ENCODE measurements at places on chromosomes 1 and 21.

- no peak for DNase-seq
These were observed 834.0 kb downstream of the USP25 start for GRCh38 chr21:16563795-16564194.

- DNase-seq: no peak
These were observed 32.0 kb upstream of the PSEN2 start for GRCh38 chr1:226838456-226838855.

DNA sequence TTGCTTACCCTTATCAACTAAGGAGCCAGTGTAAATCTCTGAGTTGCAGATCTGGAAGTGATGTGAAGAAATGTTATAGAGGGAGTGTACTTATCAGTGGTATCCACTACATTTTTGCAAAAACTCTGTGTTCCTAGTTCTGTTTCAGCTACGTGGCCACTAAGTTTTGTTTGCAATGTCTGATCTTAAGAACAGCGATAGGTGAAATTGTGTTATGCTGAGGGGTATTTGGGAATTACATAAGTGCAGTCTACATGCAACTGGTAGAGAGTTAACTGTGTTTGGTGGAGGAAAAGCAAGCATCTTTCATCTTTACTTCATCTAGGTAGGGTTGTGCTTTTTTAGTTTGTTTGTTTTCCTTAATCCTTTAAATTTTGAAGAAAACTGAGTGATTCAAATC, 198.8 kb upstream of the SGIP1 start:
- DNase-seq: no peak

- no peak for DNase-seq
These were observed 213.9 kb downstream of the SEC16B start for GRCh38 chr1:177755851-177756560.

DNA sequence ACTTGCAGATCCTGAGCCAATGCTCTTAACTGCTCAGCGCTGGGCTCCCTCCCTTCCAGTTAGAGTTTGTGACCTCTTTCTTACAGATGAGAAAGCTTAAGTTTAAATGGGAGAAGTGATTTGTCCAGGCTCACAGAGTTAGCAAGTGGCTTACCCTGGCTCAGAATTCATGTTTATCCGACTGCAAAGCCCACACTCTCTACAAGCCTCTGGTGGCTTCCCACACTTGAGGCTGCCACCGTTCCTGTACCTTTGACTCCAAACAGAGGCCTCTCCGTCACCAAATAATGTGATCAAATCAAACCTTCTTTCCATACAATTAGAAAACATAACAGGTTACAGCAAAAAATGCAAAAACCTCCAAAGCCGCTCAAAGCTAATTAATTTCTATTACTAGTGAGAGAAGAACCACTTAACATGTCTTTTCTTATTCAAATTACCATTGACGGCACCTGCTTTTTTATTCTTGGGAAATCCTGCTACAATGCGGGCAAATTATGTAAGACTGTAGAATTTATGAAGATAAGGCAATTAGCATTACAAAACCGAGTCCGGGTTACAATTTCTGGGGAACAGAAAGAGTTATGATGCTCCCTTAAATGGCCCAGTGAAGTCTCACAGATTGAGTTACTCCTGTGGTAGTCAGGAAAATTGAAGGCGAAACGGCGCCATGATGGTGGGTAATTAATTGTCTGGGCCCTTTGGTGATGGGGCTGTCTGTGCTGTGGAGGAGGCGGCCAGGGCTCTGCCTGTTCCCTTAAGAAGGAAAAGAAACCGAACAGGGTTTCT, 324.3 kb upstream of the POU3F1 start:
- DNase-seq: no peak

DNA sequence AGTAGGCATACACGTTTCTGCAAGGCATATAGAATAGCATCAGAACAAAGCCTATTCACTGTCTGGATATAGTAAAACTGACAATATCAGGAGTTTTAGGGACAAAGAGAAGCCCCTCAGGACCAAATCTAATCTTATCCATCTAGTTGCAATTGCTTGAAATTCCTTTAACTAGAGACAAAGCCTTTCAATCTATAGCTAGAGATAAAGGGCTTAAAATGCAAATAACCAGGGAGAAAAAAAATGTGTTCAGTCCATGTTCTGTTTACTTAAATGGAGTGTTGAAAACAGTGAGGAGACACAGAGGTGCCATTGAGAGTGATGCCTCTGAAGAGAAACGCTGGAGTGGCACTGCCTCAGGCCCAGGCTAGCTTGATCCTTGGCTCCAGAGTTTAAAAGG, 286.1 kb downstream of the DPYD start:
- DNase-seq: no peak

DNA sequence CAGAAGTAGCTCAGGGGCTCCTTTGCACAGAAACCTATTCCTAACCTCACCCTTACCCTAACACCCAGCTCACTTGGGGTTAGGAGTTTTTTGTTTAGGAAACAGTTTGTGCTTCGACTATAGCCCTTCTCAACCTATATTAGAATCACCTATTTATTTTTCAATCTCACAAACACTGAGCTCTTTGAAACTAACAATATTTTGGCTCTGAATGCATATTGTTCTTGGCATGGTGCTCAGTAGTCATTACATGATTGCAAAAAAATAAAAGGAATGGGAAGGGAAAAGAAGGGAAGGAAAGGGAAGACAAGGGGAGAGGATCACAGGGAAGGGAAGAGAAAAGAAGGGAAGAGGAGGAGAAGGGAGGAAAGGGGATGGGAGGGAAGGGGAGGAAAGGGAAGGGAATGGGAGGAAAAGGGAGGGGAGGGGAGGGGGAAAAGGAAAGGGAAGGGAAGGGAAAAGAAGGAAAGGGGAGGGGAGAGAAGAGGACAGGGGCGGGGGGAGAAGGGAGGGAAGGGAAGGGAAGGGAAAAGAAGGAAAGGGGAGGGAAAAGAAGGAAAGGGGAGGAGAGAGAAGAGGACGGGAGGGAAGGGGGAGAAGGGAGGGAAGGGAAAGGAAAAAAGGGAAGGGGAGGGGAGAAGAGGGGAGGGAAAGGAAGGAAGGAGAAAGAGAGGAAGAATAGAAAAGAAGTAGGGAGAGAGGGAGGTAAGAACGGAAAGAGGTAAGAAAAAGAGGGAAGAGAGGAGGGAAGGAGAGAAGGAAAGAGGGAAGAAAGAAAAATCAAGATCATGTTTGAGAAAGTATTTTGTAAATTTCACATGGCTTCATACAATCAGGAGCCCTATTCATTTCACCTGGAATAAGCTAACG, 484.1 kb upstream of the NFIA start:
- no peak for DNase-seq

- DNase-seq: no peak
These were observed 69.5 kb upstream of the HUNK start for GRCh38 chr21:31803039-31804007.
